ENCODE measurements at places on chromosomes 16 and 17.

- no peak for DNase-seq
These were observed 111.4 kb upstream of the ZFHX3 start for GRCh38 chr16:73159296-73159695.

DNA sequence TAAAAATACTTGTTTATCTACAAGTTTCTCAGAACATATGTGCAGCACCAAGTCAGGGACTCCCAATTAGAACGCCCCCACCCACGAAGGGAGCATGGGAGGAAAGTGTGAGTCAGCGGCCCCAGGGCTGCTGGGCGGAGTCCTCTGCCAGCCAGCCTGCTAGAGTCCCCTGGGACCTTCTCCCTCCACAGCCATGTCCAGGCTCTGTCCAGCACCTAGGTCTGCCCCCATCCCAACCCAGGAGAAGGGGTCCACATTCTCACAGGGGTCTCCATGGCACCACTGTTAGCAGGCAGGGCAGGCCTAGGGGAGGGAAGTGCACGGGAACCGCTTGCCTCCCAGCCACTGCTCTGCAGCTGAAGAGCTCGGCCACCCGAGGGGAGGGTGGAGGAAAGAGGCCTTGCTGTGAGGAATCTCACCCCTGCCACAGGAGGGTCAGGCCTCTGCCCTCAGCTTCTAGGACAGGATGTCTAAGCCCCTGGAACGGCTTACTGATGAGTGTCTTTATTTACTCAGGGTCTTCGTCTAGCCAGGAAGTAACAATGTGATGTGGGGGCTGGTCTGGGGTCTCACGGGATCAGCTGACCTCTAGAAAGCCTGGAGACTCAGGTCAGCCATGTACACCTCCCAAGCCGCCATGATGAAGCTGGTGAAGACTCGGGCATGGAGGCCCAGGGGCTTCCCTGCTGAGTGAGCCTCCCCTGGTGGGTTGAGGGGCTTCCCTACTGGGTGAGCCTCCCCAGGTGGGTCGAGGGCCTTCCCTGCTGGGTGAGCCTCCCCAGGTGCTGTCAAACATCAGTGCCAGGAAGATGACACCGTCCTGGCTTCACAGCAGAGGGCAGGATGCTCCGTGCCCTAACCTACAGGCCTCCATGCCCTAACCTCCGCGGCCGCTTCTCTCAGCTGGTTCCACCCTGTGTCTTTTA is 190.3 kb downstream of the RBFOX3 start:
- DNase-seq, result no peak

DNA sequence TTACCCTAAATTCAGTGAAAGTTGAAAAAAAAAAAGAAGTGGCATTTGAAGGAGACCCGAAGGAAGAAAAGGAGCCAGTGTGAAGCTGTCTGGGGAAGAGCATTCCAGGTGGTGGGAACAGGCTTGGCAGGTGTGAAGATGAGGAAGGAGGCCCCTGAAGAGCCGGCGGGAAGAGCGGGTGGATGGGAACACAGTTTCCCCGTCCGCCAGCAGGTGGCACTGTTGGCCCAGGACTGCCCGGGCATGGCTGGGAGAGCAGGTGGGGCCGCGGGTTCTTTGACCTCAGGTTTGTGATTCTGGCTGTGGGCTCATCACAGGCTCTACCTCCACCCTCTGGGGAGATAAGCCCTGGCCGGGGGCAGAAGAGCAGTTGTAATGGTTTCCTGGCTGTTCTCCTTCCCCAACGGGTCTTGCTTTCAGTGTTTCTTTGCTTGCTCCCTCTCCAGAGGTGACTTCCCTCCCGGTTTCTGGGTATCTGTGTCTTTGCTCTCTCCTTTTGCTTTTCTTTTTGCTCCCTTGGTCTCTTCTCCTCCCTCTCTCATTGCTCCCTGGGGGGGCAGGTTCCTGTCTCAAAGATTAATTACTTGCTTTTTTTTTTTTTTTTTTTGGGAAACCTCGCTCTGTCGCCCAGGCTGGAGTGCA is 32.3 kb downstream of the RAP1GAP2 start:
- no peak for DNase-seq

GRCh38 chr17:69164206-69164605 is 22.5 kb upstream of the ABCA6 start:
- DNase-seq, result no peak

- DNase-seq, result no peak
These were observed 28.6 kb upstream of the DBNDD1 start for GRCh38 chr16:90047714-90048346.

DNA sequence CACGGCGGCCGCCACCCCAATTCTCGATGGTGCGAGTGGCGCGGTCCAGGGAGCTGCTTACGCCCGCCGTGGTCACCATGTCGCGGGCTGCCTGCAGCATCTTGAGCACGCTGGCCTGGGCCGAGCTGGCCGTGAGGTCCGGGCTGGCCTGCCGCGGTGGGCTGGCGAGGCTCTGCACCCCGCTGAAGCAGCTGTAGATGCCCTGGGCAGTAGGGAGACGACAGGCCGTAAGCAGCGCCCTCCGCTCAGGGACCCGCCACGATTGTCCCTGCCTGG is 16.4 kb downstream of the GRIN2C start:
- no peak for DNase-seq

DNA sequence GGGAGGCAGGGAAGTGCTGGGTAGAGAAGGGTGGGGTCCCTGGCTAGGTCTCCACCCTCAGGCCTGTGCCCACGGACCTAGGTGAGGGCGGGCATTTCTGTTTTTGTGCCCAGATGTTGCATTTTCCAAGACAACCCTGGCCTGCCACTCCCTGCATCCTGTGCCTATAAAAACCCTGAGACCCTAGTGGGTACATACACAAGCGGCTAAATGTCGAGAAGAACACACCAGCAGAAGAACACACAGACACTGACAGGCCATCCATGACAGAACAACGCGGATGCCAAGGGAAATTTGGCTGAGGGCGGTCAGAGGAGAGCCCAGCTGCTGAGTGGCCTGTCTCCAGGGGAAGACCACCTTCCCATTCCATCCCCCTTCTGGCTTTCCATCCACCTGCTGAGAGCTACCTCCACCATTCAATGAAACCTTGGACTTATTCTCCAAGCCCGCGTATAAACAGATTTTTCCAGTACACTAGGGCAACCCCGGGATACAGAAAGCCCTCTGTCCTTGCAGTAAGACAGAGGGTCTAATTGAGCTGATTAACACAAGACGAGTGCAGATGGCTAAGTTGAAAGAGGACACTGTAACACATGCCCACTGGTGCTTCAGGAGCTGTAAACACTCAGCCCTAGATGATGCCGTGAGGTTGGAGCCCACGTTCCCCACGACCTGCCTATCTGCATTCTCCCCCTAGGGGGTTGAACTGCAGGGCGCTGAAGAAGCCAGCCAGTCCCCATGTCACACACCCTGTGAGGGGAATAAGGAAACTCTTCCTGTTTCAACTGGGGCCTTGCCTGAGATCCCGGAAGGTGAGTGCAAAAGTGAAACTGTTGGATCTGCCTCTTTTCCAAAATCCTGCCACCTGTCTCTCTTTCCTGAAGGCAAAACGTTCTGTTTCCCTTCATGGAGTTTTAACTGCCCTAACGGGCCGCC is 147.2 kb upstream of the COX10 start:
- DNase-seq, result no peak

- no peak for DNase-seq
These were observed 23.4 kb downstream of the SMIM36 start for GRCh38 chr17:55487695-55488432.

GRCh38 chr17:82267575-82268379 is 5.7 kb downstream of the CSNK1D start:
- no peak for DNase-seq

- DNase-seq, result no peak
These were observed 3.7 kb downstream of the CCNF start for GRCh38 chr16:2432801-2433505.

DNA sequence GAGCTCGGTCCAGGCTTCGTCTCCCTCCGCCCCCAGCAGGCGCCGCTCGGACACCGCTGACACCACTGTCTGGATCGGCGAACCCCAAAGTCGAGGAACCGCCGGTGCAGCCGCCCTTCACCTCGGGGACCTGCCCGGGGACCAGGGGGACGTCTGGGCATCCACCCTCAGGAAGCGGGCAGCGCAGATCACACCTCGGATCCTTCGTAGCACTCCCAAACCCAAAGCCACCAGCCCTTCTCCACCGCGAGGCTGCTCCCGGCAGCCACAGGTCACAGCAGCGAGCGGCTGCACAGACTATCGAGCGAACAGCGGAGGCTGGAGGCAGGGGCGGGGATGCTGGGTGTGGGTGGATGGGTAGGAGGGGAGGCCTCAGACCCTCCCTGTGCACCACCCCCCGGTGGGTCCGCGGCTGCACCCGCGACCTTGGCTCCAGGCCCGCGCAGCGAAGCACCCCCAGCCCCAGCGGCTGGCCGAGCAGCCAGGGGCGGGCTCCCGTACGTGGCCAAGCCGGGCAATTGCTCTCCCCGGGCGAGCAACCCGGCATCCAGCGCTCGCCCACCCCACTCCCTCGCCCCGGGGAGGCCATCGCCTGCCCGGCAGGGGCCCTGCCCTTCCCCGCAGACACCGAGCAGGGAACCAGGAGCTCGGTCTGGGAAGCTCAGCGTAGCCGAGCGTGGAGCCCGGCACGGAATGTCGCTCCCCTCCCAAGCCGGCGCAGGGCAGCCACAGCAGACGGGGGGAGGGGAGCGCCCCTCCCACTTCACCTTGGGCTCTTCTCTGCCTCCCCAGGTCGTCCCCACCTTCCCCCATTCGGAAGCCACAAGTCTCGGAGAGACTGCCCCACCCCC is 1.0 kb downstream of the SDK2 start:
- DNase-seq, result no peak

DNA sequence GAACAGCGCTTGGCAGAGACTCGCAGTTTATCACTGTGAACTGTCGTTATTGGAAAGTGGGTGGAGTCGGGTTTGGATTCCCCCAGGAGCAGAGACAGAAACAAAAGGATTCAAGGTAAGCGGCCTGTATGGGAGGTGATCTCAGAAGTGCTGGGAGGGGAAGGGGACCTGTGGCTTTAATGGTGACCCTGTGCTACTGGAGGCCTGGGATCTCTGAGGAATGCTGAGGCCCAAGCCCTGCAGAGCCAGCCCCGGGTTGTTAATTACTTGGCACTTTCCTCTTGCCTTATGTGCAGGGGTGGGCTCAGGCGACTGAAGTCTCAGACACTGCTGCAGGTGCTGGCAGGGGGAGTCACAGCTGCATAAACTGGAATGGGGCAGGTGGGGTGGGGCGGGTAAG is 27.4 kb downstream of the IRF8 start:
- DNase-seq, result no peak

Measured in left renal cortex interstitium (tissue), 4 donors.